ENCODE measurements at places on chromosomes 3 and 15. TPM values are rescaled to one million over a fixed set of nuclear protein-coding genes. Genes with fewer than 3 reads are reported as not detected.

The LCTL gene
- 8.2 TPM for total RNA-seq

The UROC1 gene
- not detected for total RNA-seq

The SLC9C1 gene
- not detected for total RNA-seq

The SLC38A3 gene
- 0.98 TPM for total RNA-seq

The THSD4 gene
- total RNA-seq = 20.6 TPM

The GOLGA8S gene
- not detected for total RNA-seq

The PPP2R3A gene
- total RNA-seq = 12.3 TPM

The ITPKA gene
- total RNA-seq = not detected

The ZBTB38 gene
- total RNA-seq = 121 TPM

The CYB561D2 gene
- 18.0 TPM for total RNA-seq

The PPP1R2 gene
- 95.3 TPM for total RNA-seq

The CSTA gene
- 1.1 TPM for total RNA-seq

The NOX5 gene
- 0.21 TPM for total RNA-seq

The SGO1 gene
- total RNA-seq = not detected

The KBTBD12 gene
- total RNA-seq = not detected

The GPR27 gene
- 3.0 TPM for total RNA-seq

The DUSP7 gene
- 12.4 TPM for total RNA-seq

The CLDN16 gene
- not detected for total RNA-seq

The TM6SF1 gene
- 9.8 TPM for total RNA-seq

The CPN2 gene
- total RNA-seq = not detected

The ABTB1 gene
- total RNA-seq = 123 TPM

The FANCD2OS gene
- not detected for total RNA-seq

The SST gene
- not detected for total RNA-seq

The THOC7 gene
- 32.2 TPM for total RNA-seq

The GPR149 gene
- not detected for total RNA-seq

The PTX3 gene
- 118 TPM for total RNA-seq

The IMPG2 gene
- 0.22 TPM for total RNA-seq

The RBPMS2 gene
- 1.7 TPM for total RNA-seq

The CCR9 gene
- total RNA-seq = 0.78 TPM

The TRH gene
- total RNA-seq = not detected

Measured in tibial nerve (tissue), 4 donors.